ENCODE measurements at places on chromosomes 6 and 20.
A peak's percentile ranks its signal among the peaks of the same experiment; 100 is the strongest.

- no peak for DNase-seq
These were observed 8.6 kb upstream of the MTG2 start for GRCh38 chr20:62174021-62174804.

DNA sequence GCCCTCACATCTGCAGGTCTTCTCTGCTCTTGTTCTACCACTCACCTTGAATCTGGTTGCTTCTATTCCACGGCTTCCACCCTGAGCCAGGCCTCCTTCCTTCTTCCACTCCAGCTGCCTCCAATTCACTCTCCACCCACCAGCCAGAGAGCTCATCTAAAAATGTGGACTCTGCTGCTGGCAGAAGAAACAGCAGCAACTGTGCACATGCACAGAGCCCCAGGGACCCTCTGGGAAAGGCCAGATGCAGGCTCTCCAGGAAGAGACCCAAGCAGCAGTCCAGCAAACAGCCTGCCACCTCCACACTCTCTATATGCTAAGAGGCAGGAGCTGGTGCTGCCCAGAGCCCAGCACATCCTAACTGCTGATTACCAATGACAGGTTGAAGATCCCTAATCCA, 162.6 kb upstream of the TOP1 start:
- DNase-seq: no peak

GRCh38 chr20:36061754-36062153, 92.8 kb upstream of the EPB41L1 start:
- peak; percentile 76 for DNase-seq

- no peak for DNase-seq
These were observed 198.2 kb downstream of the PRL start for GRCh38 chr6:22098601-22099031.

GRCh38 chr6:165654144-165654543, 8.9 kb downstream of the PDE10A start:
- no peak for DNase-seq

- no peak for DNase-seq
These were observed 31.1 kb downstream of the BRPF3 start for GRCh38 chr6:36227379-36228228.

DNA sequence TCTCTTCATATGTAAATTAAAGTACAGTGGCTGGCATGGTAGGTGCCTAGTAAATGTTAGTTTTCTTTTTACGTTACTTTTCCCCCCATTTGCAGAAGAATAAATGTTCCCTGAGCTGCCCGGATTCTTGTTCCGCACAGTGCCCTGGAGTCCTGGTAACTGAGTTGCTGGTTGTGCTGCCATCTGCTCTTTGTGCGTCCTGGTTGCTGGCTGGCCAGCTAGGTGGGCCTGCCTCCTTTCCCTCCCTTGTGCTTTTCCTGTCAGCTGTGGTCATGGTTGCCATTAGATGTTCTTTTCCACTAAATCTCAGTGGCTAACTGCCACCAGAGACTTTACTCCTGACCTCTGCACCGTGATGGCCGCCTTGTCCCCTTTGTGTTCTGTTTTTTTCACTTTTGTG, 28.6 kb downstream of the CEP43 start:
- no peak for DNase-seq

DNA sequence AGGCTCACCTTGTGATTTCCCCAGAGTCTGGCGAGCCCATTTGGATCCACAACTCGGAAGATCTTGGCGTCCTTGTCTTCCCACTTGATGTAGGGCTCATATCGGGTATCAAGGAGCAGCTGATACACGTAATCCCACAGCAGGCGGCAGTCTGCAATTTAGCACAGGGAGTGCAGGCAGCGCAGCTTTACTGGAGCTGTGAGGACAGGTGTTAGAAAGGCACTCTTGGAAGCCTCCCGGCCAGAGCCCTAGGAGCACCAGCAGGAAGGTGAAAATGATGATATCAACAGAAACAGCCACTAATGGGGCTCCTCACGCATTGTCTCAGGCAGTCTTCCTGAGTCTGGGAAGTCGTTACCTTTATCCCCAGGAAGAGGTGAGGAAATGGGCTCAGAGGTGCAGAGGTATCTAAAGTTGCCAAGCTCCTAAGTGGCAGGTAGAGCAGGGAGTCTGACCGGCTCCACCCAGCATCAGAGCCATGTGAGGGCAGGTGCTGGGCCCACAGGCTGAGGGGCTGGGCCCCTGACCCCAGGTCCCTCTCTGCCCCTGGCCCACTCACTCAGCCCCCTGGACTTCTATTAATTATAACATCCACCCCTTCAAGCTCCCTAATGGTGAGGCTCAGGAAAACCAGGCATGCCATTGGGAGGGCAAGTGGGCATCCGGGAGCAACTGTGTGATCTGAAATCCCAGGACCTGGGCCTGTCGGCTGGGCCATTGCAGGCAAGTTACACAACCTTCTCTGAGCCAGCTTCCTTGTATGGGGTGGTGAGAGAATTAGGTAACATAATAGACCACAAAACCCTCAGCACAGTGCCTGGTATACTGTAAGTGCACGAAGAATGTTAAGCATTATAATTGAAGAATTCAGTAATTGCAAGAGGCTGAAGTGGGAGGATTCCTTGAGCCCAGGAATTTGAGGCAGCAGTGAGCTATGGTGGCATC, 18.3 kb downstream of the ETV7 start:
- DNase-seq: no peak

DNA sequence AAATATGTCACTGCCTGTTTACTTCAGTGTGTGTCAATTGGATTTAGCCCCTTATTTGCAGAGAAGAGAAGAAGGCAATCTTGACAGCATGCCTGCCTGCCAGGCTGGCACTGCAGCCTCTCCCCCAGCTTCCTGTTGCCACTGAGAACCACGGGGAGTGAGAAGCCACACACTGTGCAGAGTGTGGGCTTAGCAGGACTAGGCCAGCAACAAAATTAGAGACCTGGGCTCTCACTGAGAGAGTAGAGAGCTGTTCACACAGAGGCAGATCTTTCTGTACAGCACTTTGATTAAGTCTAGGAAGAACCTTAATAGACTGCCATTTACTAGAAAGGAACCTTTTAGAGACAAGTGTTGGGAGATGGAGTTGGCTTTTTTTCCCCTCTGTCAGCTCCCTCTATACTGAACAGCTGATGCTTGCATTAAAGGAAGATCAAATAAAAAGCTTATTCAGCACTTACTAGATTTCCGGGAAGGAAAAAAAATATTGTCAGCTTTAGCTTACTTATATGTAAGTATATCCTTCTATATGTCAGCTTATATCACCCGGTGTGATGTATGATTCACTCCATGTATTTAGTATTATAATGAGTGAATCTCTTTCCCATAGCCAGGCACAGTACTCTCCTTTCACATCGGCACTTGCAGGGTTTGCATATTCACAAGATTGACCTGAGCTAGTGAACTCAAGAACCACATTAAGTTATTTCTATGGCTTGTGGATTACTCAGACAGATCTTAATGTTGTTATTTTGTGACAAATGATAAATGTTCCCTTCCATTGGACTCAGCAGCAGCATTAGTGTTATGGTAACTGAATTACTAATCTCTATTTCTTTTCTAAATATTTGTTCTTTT, 851.0 kb upstream of the EPHA7 start:
- no peak for DNase-seq

DNA sequence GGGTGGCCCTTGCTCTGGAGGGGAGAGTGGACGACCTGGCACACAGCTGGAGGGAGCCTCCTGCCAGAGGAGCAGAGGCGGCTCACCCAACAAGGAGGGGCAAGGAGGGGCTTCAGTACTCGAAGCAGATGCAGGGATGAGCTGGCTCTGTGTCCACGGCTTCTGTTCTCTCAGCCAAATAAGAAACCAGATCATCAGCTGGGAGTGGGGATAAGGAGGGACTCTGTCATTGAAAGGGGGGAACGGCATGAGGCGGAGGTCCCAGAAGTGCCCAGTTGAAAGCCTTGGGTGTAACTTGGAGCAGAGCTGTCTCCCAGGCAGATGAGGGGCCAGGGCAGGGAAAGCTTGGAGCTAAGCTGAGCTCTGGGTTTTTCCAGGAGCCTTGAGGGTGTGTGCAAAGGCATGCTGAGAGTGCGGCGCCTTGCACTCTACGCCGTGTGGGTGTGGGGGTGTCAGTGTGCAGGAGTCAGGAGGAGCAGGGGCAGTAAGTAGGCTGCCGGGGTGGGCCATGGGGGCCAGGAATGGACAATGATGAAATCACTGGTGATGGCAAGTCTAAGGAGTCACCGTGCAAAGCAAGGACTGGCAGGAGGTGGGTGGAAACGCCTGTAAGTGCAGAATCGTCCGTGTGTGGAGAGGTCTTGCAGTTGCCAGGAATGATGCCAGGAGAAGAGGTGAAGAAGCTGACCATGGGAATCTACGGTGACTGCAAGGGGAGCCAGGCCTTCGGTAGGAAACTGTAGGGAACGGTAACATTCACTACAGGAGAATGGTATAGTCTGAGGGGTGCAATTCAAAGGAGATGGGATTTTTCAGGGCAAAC, 85.4 kb upstream of the FOXQ1 start:
- no peak for DNase-seq

DNA sequence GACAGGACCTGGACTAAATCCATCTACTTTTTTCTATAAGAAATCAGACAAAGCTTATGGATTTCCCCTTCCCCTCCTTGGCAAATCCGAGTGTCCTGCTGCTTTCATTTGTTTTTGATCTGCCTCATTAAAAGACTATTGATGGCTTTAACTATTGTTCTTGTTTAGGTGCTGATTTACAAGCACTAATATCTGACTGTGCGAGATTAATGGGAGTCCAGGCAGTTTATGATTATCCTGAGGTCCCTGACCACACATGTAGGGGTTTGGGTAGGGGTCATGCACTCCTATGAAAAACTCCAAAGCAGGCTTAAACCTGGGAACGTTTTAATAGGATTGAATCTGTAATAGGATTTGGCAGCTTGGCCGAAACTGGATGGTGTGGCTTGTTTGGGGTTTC, 317.5 kb upstream of the POU3F2 start:
- no peak for DNase-seq

- DNase-seq: no peak
These were observed 77.4 kb upstream of the CEP162 start for GRCh38 chr6:84304881-84305280.

DNA sequence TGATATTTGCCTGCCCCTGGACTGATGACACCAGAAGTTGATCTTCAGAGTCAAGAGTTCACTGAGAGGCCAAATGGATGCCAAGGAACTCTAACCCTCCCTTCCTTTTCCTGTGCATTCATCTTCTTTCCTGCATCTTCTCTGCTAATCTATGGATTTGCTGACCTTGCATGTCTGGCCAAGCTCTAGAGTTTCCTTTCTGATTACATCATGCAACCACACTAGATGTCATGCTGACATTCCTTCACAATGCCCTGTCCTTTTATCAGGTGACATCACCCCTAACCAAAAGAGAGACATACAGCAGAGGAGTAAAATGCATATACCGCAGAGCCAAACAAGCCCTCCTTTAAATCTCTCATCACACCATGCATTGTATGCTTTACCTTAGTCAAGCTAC, 487.6 kb downstream of the TFAP2A start:
- DNase-seq: no peak

DNA sequence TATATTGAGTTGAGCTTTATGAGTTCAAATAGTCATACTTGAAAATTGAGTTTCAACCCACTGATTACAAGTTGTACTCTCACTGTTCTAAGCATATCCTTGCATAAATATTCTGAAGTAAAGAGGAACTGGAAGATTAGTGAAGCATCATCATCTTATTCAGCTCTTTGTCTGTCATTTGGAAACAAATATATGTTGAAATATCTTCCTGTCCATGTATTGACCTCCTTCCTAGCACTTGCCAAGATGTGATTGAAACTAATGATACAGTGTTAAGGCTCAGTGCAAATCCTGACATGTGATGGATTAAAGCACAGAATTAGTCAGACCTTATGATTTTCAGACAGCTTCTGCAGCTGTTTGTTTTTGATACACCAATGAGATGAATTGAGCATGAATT, 434.3 kb downstream of the TBC1D32 start:
- DNase-seq: no peak

DNA sequence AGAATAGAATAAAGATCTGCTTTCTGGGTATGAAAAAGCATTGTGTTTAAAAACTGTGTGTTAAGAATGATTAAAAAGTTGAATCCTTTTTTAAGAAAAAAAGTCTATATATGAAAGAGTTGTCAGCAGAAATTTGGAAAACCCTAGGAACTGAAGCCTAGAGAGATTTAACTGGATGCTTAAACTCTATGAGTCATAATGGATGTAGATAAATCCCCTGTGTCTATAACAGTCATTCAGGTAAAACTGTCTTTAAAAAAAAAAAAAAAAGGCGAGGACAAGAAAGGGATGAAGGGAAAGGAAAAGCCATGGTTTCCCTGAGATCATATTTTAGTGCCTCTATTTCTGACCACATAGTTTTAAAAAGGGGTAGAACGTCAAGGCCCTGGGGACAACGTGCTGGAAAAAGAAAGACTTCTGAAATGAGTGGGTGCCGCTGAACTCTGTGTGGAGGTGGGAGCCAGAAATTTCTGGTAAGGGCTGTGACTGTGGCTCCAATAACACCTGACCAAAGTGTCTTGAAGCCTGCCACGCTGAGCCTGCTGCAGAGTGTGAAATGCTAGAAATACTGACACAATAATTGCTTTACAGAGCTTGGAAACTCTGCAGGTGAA, 302.6 kb upstream of the ARID1B start:
- DNase-seq: no peak

- DNase-seq: peak; percentile 47
These were observed 41.5 kb upstream of the SRF start for GRCh38 chr6:43129434-43130194.

- DNase-seq: no peak
These were observed 81.1 kb upstream of the SLCO4A1 start for GRCh38 chr20:62561182-62561581.

GRCh38 chr6:51300510-51300909, 481.8 kb downstream of the TFAP2B start:
- DNase-seq: no peak

DNA sequence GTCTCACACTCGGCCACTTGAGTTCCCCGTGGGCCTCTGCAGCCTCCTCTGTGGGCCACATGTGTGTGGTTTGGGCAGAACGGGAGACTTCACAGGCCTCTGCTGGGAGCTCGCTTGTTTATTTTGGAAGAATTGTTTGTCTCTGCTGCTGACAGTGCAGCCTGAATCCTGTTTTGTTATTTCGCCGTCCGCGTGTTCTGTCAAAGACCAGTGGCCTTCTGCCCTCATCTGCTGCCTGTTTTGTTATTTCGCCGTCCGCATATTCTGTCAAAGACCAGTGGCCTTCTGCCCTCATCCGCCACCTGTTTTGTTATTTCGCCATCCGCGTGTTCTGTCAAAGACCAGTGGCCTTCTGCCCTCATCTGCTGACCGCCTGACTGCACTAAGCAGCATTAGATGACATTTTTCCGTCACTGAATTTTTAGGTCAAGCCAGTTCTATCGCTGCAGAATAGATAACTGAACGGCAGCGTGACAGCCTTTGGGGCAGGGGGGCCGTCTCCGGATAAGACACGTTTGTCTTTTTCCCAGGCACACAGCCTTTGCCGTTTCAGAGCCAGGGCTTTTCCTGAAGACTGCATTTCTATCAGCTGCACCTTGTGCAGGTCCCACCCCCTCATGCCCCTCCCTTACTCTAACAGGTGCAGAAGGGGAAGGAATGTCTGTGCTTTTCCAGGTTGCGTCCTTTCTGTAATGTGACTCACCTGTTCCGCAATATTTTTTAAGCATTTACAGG, 158.5 kb upstream of the AFDN start:
- no peak for DNase-seq

GRCh38 chr6:14149739-14150130, 32.2 kb downstream of the CD83 start:
- DNase-seq: no peak

- DNase-seq: no peak
These were observed 232.6 kb downstream of the SOD2 start for GRCh38 chr6:159460476-159460875.
